GM12878 (cell line): ENCODE measurements at places on chromosomes 12 and 14. TPM values are rescaled to one million over a fixed set of nuclear protein-coding genes. Genes with fewer than 3 reads are reported as not detected.
A peak's percentile ranks its signal among the peaks of the same experiment; 100 is the strongest.

EMP1 gene
- 0.58 and 0.90 TPM in 2 replicates for total RNA-seq

GRCh38 chr14:44297437-44297836 is 209.6 kb downstream of the FSCB start:
- no peaks in the 10 kb centered on the region for H3K27me3 ChIP-seq
- H3K36me3 ChIP-seq, result no peaks in the 10 kb centered on the region
- H3K4me3 ChIP-seq, result no peak overlapping the region
- no peak for DNase-seq

DNA sequence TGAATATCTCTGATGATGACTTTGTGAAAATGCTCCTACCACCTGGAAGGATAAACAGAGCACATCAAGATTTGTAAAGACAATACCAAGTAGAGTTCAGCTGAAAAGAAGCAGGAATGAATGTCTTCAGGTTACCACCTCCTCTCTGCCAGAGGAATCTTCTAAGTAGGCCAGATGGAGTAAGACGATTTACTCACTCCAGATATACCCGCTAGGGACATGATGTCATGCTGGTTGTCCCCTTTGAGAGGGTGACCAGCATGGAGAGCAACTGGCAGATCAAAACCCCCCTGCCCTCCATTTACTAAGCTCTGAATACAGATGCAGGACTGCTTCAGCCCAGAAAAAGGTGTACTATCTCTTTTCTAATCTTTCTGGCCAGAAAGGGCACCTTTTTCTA is 39.3 kb upstream of the HSPB8 start:
- H3K36me3 ChIP-seq, result no peaks in the 10 kb centered on the region
- H3K27ac ChIP-seq, result no peak overlapping the region
- H3K4me3 ChIP-seq, result no peak overlapping the region
- no peaks in the 10 kb centered on the region for H3K4me1 ChIP-seq

- peaks cover 11% of the 10 kb centered on the region for H3K27me3 ChIP-seq
- H3K27ac ChIP-seq, result no peak overlapping the region
- H3K36me3 ChIP-seq, result no peaks in the 10 kb centered on the region
- no peak overlapping the region for H3K4me3 ChIP-seq
- no peak for DNase-seq
These were observed 3.2 kb downstream of the CRIP2 start for GRCh38 chr14:105477660-105478397.

DNA sequence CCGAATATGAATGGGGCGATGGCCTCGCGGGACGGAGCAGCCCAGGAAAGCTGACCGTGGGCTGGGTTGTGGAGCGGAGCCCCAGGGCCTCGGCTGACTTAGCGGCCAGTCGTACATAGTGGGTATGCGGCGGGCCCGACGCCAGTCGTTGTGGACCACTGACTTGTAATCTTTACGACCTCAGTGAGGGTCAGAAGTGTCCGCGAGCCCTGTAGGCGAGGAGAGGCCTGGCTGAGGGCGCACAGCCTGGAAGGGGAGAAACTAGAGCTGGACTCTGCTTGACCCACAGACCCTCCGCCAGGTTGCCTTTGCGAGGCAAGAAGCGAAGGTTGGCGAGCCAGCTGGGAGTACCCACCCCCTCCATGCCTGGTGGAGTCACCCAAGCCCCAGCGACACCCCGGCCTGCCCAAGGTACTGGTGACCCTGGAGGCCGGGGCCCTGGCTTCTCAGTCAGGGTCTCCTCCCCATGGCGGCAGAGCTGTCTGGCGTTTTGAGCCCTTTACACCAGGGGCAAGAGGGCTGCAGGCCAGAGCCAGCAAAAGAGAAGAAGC is 15.6 kb upstream of the DYNC1H1 start:
- peak overlapping the region; percentile 80 for H3K27ac ChIP-seq
- H3K27me3 ChIP-seq, result no peaks in the 10 kb centered on the region
- H3K4me3 ChIP-seq, result peak overlapping the region; percentile 96
- peaks cover 2% of the 10 kb centered on the region; the same call in 1 of the 2 replicates for H3K4me1 ChIP-seq

VDR gene
- total RNA-seq, result 3.0 and 3.8 TPM in 2 replicates

DNAJC22 gene
- total RNA-seq, result 0.15 and 0.19 TPM in 2 replicates

DNA sequence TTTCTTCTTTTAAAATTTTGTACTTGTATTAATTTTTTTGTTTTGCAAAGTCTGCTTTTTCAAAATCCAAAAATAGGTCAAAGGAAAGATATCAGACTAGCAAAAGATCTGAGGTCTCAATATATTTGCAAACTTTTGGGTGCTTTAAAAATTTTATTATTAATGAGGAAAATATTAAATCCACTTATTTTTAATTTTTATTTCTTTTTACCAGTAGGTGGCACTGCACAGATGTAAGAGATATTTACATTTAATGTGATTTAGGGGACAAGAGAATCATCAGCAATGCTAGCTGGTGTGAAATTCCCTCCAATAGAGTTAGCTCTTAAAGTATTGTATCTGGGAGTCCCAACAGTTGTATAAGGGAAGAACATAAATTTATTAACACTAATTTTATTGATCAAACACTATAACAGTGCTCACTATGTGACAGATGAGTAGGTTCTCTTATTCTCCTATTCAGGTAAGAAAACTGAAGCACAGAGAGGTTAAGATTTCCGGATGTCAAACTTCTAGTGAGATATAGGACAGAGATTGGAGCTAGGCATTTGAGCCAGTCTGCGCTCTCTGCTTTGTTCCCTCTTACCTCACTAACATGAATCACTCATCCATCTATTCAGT is 30.5 kb downstream of the ALX1 start:
- H3K4me3 ChIP-seq, result no peak overlapping the region
- DNase-seq, result no peak
- H3K27ac ChIP-seq, result no peak overlapping the region
- H3K4me1 ChIP-seq, result no peaks in the 10 kb centered on the region

- no peaks in the 10 kb centered on the region for H3K4me1 ChIP-seq
- H3K27ac ChIP-seq, result no peak overlapping the region
- H3K36me3 ChIP-seq, result no peaks in the 10 kb centered on the region
- DNase-seq, result no peak
- H3K4me3 ChIP-seq, result no peak overlapping the region
These were observed 1435.7 kb downstream of the LRFN5 start for GRCh38 chr14:43042408-43042807.

LUM gene
- 0.31 and 0.37 TPM in 2 replicates for total RNA-seq

DNA sequence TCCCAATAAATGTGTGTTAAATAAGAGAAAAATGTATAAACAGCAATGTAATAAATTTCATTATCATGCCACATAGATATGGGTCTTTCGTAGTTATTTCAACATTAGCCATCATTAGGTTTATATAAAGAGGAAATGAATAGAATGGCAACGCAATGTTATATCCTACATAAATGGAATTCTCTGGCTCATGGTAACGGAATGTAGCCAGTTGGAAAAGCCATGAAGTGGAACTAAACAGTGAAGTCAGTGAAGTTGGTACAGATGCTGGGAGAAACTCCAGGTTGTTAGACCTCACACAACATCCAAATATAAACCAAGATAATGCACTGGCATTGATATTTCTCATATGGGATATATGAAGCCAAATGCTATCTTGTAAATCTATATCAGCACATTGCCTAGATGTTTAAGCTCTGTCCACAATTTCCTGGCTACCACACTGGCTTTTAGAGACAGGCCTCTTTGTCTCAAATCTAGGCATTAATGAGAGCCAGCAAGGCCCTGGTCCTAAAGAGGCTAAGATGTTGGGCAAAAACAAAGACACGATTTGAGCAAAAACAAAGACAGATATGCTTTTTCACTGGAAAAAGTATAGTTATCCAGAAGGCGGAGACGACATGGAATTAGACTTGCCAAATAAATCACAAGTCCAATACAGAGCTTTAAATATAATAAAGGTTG is 861.0 kb downstream of the RPS29 start:
- H3K4me3 ChIP-seq, result no peak overlapping the region
- H3K27ac ChIP-seq, result no peak overlapping the region
- H3K36me3 ChIP-seq, result no peaks in the 10 kb centered on the region
- no peaks in the 10 kb centered on the region for H3K4me1 ChIP-seq

DNA sequence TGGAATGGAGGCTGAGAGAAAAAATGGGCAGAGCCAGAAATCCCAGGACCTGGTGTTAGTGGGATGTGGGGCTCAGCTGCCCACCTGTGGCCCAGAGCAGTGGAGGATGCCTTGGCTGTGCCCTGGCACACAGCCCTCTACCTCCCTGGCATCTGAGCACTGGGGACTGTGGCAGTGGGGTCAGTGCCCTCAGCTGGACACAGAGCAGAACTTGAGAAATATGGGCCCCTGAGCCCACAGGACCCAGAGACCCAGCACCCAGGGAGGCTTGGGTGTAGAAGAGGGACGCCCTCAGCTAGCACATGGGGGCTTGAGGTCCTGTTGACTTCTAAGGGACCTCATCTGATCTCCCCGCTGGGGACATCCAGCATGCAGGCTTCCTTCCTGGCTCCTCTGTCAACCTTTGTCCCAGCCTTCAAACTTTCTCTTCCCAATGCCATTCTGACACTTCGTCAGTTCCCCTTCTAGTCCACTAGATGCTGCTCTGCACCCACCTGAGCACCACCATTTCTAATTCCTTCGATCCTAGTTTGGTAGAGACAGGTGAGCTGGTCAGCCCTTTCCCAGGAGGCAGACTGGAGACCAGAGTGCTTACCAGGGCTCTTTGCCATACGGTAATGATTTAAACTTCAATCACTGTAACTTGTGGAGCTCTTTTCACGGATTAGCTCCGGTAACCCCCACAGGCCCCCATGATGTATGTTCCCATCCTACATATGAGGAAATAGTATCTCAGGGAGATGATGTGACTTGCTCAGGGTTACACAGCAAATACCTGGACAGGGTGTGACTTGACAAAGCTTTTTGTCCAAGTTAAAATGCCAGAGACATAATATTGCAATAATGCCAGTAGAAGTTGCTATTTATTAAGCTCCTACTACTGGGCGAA is 143.7 kb downstream of the ASCL4 start:
- no peaks in the 10 kb centered on the region for H3K4me1 ChIP-seq
- H3K36me3 ChIP-seq, result no peaks in the 10 kb centered on the region
- no peak for DNase-seq
- H3K4me3 ChIP-seq, result no peak overlapping the region

GRCh38 chr14:105073720-105074600 is 8.7 kb upstream of the GPR132 start:
- H3K27me3 ChIP-seq, result no peaks in the 10 kb centered on the region
- H3K4me1 ChIP-seq, result peaks cover 49% of the 10 kb centered on the region
- no peaks in the 10 kb centered on the region for H3K36me3 ChIP-seq
- DNase-seq, result no peak
- no peak overlapping the region for H3K4me3 ChIP-seq
- no peak overlapping the region for H3K27ac ChIP-seq

DDX55 gene
- 26.8 and 30.2 TPM in 2 replicates for total RNA-seq

DNA sequence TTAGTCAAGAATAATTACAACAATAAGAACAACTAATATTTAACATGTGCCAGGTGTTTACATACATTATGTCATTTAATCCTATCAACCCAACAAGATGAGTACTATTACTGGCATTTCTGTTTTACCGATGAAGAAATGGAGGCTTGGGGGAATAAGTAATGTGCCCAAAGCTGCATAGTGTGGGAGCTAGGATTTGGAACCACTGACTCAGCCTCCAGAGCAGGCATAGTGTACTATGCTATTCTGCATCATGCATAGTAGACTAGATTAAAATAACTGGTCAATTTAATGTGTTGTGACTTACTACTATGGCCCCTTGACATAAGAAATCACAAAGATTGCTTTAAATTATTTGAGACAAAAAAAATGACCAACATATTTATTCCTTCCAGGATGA is 9.5 kb downstream of the GPR19 start:
- H3K27me3 ChIP-seq, result no peaks in the 10 kb centered on the region
- DNase-seq, result no peak

DNA sequence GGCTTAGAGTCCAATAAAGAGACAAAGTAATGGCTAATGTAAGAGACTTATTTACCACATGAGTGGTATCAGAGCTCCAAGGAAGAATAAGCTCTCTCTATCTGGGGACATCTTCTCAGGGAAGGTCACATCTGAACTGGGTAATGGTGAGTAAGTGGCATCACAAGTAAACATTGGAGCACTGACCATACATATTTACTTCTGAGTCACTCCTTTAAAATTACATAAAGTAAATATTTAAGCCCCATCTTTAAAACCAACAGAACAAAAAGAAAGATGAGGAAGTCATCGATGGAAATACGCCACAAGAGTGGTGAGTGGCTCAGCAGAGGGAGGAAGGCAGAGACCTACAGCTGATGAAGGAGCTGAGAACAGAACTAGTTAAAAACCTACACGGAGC is 159.9 kb downstream of the DUSP6 start:
- H3K27ac ChIP-seq, result no peak overlapping the region
- no peaks in the 10 kb centered on the region for H3K4me1 ChIP-seq
- DNase-seq, result no peak
- H3K36me3 ChIP-seq, result no peaks in the 10 kb centered on the region
- H3K4me3 ChIP-seq, result no peak overlapping the region
- H3K27me3 ChIP-seq, result no peaks in the 10 kb centered on the region; the same call in 1 of the 2 replicates

- peaks cover 2% of the 10 kb centered on the region for H3K36me3 ChIP-seq
- DNase-seq, result no peak
- H3K4me1 ChIP-seq, result peaks cover 39% of the 10 kb centered on the region
These were observed 2.9 kb downstream of the SLC15A4 start for GRCh38 chr12:128820723-128821432.

DNA sequence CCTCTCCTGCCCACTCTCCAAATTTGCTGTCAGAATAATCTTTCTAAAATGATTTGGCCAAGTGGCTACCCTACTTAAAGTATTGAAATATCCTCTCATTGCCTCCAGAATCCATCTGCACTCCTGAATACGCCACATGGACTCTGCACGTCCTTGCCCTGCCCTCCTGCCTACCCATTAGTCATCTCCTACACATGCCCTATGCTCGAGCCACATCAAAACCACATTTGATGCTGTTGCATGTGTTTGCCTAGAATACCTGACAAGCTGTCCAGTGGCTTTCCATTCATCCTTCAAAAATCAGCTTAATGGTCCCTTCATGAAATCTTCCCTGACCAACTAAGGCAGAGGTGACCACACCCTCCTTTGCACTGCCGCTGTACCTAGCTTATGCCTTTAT is 17.0 kb downstream of the VCPKMT start:
- peaks cover 12% of the 10 kb centered on the region for H3K4me1 ChIP-seq
- H3K4me3 ChIP-seq, result no peak overlapping the region
- no peaks in the 10 kb centered on the region; the same call in 1 of the 2 replicates for H3K36me3 ChIP-seq
- no peaks in the 10 kb centered on the region for H3K27me3 ChIP-seq
- no peak for DNase-seq
- H3K27ac ChIP-seq, result no peak overlapping the region

DNA sequence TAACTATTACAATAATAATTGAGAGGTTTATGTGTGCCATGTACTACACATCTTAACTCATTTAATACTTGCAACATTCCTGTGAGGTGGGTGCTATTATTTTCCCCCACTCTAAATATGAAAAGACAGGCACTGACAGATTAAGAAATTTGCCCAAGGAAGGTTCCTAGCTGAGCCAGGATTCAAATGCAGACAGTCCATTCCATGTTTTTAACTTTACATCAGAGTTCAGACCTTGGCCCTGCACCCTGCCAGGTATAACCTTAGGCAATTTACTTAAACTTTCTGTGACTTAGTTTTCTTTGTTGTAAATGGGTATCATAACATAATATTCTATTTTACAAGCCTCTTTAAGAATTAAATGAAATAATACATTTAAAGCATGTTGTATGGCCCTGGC is 26.6 kb downstream of the RDH12 start:
- H3K4me1 ChIP-seq, result no peaks in the 10 kb centered on the region
- no peaks in the 10 kb centered on the region for H3K36me3 ChIP-seq

VSIG10 gene
- total RNA-seq, result 3.2 and 5.6 TPM in 2 replicates
